ENCODE measurements at places on chromosomes 16 and 17.

DNA sequence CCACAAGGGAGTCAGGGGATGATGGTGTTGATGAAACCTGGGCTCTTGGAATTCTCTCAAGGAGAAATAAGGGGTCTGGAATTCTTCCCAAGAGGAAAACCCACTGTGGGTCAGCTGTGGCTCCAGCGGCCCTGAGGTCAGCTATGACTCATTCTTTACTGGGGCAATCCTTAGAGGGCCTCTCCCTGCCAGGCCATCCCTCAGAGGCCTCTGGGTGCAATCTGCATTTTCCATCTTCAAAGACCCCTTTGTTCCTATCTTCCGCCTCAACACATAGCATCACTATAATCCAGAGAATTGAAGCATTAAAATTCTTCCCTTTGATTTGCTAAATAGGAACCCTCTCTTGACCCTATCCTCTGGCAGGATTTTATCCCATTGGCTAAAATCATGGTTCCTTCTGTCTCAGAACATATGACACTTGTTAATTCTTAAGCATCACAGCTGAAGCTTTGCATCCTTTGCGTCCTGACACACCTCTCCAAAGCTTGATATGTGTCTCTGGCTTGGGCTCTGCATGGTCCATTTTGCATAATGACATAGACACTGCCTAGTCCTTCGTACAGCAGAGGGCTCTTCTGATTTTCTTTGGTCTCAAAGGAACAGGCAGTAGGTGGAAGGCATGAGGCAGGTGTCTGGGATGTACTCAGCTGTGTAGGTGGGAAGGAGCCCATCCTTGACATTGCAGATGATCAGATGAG is 4.4 kb upstream of the KRT37 start:
- no peak for DNase-seq

- no peak for DNase-seq
Measured at GRCh38 chr17:78390241-78391050, 12.0 kb downstream of the PGS1 start.

- peak; percentile 36 for DNase-seq
Measured at GRCh38 chr17:29592850-29593551, at the start of gene ANKRD13B. ANKRD13B (plus strand) TSS chr17:29593132; CDS start chr17:29593622, 490 bp downstream.

- no peak for DNase-seq
Measured at GRCh38 chr16:79169239-79169638, 431.3 kb downstream of the MAF start.

- no peak for DNase-seq
Measured at GRCh38 chr17:63694950-63695773, 4.8 kb downstream of the LIMD2 start.

GRCh38 chr17:71458322-71458721 is 662.5 kb upstream of the SOX9 start:
- DNase-seq: no peak

DNA sequence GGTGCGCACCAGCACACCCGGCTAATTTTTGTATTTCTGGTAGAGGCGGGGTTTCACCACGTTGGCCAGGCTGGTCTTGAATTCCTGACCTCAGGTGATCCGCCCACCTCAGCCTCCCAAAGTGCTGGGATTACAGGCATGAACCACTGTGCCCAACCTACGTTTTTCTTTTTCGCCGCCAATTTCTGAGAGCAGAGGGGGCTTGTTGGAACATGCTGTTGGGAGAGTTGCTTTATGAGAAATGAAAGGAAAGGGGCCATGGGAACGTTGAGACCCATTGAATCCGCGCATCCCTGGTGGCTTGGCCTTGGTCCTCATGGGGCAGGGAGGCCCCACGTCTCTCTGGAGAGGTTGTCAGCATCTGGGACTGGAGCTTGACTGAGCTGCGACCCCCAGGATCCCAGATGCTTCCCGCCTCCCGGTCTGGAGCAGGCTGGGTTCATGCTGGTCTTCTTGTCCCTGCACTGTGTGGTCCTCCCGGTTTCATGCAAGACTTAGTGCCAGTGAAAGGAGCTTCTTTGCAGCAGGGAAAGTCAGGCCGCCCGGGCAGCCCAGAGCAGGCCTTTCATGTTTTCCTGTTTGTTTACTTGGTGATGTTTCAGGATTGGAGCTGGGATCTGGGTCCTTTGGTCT is 22.8 kb downstream of the CRISPLD2 start:
- no peak for DNase-seq

- no peak for DNase-seq
Measured at GRCh38 chr16:52265446-52265861, 281.5 kb downstream of the TOX3 start.

- no peak for DNase-seq
Measured at GRCh38 chr16:53964145-53964790, 260.3 kb downstream of the FTO start.

DNA sequence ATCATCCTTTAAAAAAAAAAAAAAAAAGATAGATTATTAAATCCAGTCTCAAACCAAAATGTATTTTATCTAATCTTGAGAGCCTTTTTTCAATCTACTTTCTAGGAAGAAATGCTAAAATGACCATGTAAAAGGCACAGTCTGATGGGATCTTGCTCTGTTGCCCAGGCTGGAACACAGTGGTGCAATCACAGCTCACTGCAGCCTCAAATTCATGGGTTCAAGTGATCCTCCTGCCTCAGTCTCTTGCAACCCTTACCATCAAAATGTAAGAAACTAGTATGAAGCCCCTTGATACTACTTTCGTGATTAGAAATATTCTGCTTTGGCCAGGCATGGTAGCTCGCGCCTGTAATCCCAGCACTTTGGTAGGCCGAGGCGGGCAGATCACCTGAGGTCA is 70.8 kb downstream of the HELZ start:
- DNase-seq: no peak

DNA sequence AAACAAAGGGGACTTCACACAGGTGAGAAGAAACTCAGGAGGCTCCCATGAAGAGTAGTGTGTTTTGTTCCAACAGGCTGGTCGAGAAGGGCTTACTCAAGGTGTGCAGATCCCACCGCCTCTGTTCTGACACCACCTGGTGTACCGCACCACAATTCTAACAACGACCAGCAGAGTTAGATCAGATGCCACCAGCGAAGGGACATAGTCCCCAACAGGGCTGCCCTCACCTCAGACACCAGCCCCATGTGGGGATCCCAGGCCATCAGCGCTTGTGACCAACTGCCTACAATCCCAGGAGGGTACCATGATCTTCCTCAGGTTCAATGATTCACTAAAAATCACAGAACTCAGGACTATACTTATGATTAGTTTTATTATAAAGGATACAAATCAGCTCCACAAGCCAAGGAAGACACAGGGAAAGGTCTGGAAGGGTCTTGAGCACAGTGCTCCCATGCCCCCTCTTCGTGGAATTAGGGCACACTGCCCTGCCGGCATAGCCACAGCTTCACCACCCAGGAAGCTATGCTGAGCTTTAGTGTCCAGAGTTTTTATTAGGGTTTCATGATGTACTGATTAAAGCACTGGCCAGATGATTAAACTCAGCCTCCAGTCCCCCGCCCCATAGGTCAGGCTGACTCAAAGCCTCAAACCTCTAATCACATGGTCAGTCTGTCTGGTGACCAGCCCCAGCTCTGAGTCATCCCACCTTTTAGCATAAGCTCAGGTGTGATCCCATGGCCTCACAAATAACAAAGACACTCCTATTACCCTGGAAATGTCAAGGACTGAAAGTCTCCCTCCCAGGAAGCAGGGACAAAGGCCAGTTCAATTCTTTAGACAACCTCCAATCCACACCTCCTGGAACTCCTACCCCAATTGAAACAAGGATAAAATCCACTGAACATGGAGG is 26.0 kb downstream of the TRIM25 start:
- DNase-seq: no peak

DNA sequence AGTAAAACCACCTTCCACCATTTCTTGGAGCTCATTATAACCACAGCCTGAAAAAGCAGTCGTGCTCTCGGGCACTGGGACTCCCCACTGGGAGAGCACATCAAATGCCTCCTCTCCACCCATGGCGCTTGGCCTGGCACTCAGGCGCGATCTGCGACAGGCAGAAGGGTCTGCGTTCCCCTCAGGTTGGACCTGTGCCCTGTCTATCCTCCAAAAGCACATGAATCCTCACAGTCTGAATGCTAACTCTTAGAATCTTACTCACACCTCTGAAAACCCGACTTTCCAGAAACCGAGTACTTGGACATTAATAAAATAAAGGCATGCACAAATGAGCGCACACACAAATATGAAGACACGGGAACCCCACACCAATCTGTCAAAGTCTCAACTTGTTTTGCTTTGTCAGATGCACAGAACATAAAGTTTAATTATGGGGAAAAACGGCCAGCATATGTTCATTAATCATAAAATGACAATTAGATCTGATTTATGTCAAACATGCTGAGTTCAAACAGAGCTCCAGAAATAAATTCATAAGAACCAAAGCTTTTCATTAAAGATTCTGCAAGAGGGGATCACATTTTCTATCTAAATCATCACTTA is 20.5 kb upstream of the FAAP100 start:
- no peak for DNase-seq

DNA sequence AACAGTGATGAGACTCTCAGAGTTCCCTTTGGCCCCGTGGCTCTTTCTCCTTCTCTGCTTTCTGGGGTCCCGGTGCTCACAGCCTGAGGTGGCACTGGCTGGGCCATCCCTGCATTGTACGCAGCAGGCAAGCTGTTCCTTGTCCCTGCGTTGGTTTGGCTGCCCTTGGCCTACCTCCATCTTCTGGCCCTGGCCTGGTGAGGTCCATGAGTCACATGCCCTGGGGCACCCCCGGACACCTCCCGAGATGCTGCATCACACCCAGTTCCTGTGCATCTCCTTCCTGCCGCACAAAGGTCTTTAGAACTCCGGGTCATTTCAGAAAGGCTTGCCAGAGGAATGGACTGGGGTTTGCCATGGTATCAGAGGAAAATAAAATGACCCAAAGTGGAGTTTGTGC is 9.5 kb downstream of the SULT1A2 start:
- no peak for DNase-seq

- no peak for DNase-seq
Measured at GRCh38 chr17:48541036-48541576, 3.8 kb downstream of the HOXB2 start.

- no peak for DNase-seq
Measured at GRCh38 chr17:81335773-81336157, 40.7 kb upstream of the SLC38A10 start.

DNA sequence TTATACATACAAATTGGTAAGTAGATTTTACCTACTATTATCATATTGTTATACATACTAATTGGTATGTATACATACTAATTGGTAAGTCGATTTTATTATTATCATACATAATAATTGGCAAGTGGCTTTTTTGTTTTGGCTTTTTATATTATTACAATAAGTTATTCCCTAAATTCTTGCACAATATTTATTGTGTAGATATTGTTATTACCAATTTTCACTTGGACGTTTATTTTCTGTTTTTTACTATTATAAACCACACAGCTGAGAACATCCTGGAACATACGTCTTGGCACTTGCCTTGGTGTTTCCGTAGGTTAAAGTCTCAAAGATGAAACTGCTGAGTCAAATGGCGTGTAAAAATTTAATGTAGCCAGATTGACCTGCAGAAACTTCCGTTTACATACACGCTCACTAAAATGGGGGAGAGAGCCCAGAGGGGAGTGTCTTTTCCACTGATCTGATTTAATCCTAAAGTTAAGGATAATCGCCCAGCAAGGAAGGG is 18.9 kb downstream of the GNGT2 start:
- DNase-seq: no peak

GRCh38 chr17:47735536-47736011 is 2.5 kb downstream of the TBX21 start:
- no peak for DNase-seq

DNA sequence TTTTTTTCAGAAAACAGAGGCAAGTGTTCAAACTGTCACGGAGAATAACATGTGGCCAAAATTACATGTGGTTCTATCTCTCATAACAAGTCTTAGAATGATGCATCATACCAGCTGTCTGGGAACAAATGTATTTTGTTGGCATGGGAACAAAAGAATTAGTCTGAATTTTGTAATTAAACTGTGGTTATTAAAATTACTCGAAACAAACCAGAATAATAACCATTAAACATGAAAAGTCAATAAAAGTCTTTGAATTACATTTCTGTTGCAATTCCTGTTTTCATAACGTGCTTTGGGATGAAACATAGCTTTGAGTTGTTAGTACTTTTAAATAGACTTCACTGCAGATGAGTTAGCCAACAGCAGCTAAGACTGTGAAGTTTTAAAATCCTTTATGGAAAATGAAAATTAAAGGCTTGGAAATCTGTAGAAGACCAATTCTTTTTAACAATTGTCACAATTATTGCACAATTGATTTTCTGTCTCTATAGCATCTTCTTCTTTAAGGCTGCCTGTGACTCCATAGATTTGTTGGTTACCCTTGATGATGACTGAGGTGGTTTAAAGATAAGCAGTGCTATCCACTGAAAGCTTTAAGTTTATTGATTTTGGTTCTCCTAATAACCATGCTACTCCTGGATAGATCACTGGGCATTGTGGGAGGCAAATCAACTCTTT is 117.9 kb upstream of the AXIN2 start:
- DNase-seq: no peak

DNA sequence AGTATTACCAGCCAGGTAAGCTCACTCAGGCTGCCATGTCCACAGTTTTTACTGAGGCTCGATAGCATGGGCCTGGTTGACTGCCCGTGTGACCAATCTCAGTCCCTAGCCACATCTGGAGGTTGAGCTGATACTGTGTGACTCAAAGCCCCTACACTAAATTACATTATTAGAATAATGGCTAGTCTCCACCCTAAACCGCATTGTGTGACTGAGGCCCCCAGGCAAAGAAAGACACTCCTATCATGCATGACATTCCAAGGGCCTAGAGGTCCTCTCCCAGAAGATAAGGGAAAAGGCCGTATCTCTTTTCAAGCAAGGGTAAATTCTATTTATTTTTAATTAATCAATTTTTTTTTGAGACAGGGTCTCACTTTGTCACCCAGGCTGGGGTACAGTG is 505.3 kb downstream of the HAPSTR1 start:
- no peak for DNase-seq

DNA sequence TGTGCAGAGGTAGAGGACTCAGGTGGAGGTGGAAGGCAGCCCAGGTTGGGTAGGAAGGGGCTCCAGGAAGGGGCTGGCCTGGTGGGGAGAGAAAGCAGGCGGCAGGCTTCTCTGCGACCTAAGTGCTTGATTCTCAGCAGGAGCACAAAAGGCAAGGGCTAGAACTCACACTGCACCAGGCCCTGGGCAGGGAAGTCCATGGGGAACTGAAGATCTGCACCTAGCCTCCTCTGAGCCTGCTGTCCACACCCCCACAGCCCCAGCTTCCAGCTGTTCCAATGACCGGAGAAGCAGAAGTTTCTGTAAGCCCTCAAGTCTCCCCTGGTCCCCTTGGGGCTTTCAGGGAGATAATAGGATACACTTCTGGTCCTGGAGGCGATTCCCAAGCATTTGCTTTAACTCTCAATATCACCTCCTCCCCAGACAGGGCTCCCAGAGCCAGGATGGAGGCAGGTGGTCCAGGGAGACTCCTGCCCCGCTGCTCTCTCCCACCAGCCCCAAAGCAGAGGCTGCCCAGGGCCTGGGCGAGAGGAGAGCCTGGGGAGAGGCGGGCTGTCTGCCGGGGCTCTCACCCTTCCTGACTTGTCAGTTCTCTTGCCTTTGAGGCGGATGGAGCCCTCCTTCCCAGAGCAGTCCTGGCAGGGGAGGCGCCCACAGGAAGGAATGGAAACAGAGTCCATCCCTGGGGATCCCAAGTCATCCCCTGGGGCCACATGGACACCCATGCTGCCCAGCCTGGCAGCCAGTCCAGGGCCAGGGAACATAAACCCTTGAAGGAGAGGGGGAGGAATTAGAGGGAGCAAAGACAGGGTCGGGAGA is 126.0 kb downstream of the RBFOX3 start:
- no peak for DNase-seq

GRCh38 chr16:57479205-57479975 is 6.9 kb downstream of the DOK4 start:
- no peak for DNase-seq

GRCh38 chr16:81415751-81416150 is 28.9 kb upstream of the CMIP start:
- no peak for DNase-seq

GRCh38 chr16:19138601-19139000 is 24.8 kb downstream of the ITPRIPL2 start:
- no peak for DNase-seq

Measured in activated T-cell treated with anti-CD3 and anti-CD28 coated beads for 4 hours (primary cell).